ENCODE measurements at places on chromosomes 13 and 19.

- no peak for DNase-seq
These were observed 5.4 kb upstream of the MTRF1 start for GRCh38 chr13:41268764-41269163.

GRCh38 chr13:37412241-37412921 is 186.2 kb downstream of the POSTN start:
- DNase-seq: no peak

DNA sequence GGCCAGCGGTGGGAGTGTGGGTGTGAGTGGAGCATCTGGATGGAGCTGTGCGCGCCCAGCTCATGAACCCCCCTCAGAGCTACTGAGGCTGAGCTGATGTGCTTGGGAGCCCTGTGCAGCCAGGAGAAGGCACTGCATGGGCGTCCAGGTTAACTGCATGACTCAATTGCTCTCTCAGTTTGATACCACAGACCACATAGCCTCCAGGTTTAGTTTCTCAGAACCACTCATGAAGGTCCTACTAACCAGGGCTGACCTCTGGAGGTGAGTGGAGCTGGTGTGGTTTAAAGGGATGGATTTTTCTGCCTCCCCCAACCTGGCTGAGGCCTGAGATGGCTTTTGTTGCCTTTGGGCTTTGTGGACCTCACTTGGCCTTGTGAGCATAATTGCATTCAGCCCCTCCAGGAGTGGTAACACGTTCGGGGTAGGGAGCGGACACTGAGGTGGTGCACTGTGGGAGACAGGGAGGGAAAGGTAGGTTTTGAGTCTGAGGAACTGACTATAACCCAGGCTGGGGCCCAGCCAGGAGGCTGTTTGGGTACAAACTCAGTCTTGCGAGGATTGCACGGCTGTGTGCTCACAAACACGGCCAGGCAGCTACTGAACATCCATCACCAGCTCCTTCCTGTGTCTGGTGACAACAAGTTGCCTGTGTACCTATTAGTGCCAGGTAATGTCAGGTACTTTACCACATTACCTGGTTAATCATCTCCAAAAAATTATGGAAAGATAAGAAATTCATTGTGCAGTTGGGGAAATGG is 97.5 kb downstream of the RGCC start:
- no peak for DNase-seq

GRCh38 chr13:27830010-27830409 is 37.7 kb downstream of the GSX1 start:
- peak; percentile 28 for DNase-seq

GRCh38 chr13:23963947-23964346 is 66.6 kb upstream of the C1QTNF9B start:
- DNase-seq: no peak

GRCh38 chr19:10003271-10003670 is 7.0 kb downstream of the COL5A3 start:
- DNase-seq: no peak

DNA sequence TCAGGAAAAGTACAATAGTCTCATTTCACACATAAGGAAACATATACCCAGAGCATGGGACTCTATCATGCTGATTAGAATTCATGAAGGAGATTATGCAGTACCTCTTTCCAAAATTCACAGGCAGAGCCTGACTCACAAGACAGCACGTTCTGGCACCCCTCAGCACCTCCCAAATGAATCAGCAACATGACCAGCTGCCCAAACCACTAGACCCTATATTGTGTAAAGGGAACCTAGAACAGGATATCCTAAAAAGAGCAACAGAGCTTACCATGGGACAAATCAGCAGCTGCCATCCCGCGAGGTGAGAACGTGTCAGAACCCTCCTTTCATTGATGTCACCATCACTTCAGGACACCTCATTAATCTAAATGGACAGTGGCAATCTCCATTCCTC is 2.5 kb downstream of the ZNF426 start:
- no peak for DNase-seq

- no peak for DNase-seq
These were observed 70.4 kb upstream of the UQCRFS1 start for GRCh38 chr19:29283366-29283765.

- no peak for DNase-seq
These were observed 61.2 kb downstream of the RFC3 start for GRCh38 chr13:33879118-33879517.

- no peak for DNase-seq
These were observed 30.6 kb upstream of the NDUFS7 start for GRCh38 chr19:1353144-1353543.

GRCh38 chr13:61891401-61891800 is 475.8 kb upstream of the PCDH20 start:
- DNase-seq: no peak

DNA sequence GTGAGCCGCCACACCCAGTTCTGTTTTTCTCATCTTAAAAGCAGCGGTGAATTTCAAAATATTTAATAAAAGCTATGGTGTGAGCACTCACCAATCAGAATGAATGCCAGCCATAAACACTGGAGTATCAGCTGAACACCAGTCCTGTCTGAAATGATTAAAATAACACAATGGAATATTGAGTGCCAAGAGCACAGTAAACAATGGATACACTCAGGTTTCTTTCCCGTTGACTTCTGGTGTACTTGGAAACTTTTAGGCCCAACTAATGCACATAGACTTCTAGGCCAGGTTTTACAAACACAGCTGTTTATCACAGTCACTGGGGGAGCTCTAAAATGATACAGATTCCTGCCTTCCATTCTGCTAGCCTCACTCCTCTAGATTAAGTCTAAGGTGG is 68.3 kb downstream of the SLC6A16 start:
- no peak for DNase-seq

DNA sequence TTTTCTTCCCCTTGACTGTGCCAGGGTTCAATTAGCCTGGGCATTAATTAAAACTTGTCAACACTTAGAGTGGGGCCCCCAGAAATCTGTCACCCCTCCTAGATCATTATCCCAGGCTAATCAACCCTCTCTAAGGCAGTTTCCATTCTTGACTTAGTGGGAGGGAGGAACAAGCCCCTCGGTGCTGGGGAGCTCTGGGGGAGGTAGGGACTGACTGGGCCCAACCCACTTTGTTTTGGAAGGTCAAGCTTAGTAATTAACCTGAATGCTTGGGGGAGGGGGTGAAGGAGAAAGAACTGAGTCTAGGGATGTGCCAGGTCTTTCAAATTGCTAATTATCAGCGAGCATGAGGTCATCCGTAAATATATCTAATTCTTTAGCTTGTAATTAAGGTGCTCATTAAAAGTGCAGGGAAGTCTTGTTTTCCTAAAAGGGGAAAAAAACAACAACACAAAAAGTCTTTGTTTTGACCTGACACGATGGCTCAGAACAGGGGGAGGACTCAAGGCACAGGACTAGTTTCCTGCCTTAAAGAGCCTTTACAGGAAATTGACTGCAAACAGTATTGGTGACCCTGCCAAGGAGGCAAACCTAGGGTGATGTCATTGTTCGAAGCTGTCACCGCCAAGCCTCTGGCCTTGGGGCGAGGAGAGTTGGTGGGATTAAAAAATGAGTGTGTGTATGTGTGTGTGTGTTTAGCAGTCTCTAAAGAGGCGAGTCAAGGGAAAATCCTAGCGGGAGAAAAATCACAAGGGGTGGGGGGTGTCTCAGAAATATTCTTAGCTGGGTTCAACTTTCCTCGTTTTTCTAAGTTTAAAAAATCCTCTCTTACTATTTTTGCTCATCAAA is 19.4 kb downstream of the ACTN4 start:
- DNase-seq: no peak

GRCh38 chr19:29329460-29330134 is 116.6 kb upstream of the UQCRFS1 start:
- DNase-seq: no peak

DNA sequence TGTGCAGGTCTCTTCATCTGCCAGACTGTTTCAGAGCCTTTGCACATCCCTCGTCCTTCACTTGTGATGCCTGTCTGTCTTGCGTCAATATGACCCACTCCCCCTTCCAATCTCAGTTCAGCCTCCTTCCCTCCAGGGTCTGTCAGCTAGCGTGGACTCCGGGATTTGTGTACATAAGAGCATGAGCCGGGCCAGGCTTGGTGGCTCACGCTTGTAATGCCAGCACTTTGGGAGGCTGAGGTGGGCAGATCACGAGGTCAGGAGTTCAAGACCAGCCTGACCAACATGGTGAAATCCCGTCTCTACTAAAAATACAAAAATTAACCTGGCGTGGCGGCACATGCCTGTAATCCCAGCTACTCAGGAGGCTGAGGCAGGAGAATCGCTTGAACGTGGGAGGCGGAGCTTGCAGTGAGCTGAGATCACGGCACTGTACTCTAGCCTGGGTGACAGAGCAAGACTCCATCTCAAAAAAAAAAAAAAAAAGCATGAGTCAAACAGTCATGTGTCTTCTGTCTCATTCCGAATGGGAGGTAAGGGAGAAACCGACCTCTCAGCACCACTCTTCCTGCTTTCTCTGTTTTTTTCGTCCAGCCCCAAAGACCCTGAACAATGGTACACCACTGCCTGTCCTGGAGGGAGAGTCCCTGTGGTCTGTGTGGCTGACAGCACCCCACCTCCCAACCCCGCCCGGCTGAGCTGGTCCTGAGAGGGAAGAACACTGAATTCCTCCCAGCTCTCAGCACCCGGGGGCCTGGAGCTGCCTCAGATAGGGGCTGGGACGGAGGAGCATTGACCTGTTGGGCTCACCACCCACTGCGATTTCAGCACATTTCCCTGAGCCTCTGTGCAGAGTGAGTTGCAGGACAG is 2.4 kb upstream of the SIGLEC9 start:
- DNase-seq: no peak

DNA sequence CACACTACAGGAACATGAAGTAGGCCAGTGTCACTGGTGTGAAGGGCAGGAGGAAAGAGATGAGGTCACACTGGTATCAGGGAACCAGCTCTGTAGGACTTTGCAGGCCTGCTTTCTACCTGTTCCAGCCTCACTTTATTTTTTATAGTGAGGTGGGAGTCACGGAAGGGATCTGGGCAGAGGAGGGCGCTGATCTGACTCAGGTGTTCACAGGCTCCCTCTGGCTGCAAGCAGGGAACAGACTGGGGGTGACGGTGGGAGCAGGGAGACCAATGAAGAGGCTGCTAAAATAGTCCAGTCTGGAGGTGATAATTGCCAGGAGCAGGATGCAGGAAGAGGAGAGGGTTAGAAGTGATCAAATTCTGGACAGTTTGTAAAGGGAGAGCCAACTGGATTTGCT is 2.8 kb downstream of the THAP8 start:
- DNase-seq: no peak

GRCh38 chr19:44111910-44112463 is 1.2 kb upstream of the ZNF225 start:
- no peak for DNase-seq

DNA sequence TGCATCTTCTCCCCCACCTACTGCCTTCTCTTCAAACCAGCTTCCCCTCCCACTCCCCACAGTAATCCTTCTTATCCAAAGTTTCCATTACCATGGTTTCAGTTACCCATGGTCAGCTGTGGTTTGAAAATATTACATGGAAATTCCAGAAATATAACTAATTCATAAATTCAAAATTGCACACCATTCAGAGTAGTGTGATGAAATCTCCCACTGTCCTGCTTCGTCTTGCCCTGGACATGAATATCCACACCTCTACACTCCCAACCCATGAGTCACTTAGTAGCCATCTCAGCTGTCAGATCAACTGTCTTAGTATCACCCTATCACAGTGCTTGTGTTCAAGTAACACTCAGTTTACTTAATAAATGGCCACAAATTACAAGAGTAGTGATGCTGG is 3.8 kb upstream of the KCTD12 start:
- DNase-seq: no peak

GRCh38 chr19:17580470-17581144 is 25.2 kb downstream of the COLGALT1 start:
- no peak for DNase-seq

DNA sequence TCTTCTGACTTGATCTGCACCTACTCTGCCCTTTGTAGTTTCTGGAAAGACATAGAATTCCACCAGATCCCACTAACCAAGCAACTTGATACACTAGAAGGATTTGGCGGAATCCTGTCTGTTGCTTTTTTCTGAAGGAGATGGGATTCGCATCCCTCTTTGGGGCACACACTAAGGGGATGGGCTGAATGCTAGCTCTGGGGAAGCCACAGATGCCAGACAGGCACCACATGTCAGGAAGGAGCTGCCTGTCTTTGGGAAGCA is 52.1 kb downstream of the SERP2 start:
- DNase-seq: no peak

DNA sequence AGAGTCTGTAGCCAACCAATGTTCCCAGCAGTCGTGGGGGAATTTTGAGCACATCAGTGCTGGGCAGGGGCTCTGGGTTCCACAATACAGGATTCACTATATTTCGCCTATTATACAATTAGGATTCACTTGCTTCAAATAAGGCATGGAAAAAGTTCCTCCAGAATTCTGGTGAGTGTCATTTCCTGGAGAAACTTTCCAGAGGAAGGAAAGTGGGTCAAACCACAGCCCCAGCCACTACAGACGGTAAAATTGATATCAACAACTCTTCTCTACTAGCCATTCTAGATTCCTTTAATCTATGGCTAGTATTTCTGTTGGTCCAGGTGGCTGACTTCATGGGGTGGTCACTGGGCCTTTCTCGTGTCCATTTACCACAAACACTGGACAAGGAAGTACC is 10.5 kb downstream of the MYCBP2 start:
- DNase-seq: no peak

Data from stimulated activated CD4-positive, alpha-beta T cell treated with anti-CD3 and anti-CD28 coated beads, Interleukin-1b, Interleukin-23, amount 100 ng/mL, for 24 hours (primary cell).